ENCODE measurements at places on chromosomes 7 and 10. TPM values are rescaled to one million over a fixed set of nuclear protein-coding genes. Genes with fewer than 3 reads are reported as not detected.

Gene EPDR1
- 43.8 TPM for total RNA-seq

Gene SUGCT
- 8.4 TPM for total RNA-seq

Gene ECHDC3
- 4.4 TPM for total RNA-seq

Gene AGMO
- total RNA-seq = 5.5 TPM

Gene EGR2
- total RNA-seq = 1.7 TPM

Gene CALCR
- not detected for total RNA-seq

Gene CALML5
- not detected for total RNA-seq

Gene HOXA2
- total RNA-seq = 1.2 TPM

Gene OR6B1
- total RNA-seq = not detected

Gene CLDN4
- total RNA-seq = 0.26 TPM

Gene TDRD1
- total RNA-seq = 0.13 TPM

Gene ENTPD1
- total RNA-seq = 2.7 TPM

Gene STK32C
- 11.7 TPM for total RNA-seq

Gene SH2B2
- total RNA-seq = 3.1 TPM

Gene YAE1
- total RNA-seq = 18.2 TPM

Gene CLDN3
- not detected for total RNA-seq

Gene MMP21
- not detected for total RNA-seq

Gene BMPER
- total RNA-seq = 18.8 TPM

Gene MYL10
- total RNA-seq = not detected

Gene UBE2H
- total RNA-seq = 102 TPM

Gene CDHR3
- total RNA-seq = 3.1 TPM

Gene CTAGE8
- not detected for total RNA-seq

Gene PTN
- 13.2 TPM for total RNA-seq

Gene SYT15B
- total RNA-seq = not detected

Gene TCTN3
- 66.6 TPM for total RNA-seq

Gene ASB15
- total RNA-seq = not detected

Gene MYO3A
- total RNA-seq = not detected

Gene C10orf143
- total RNA-seq = 0.13 TPM

Gene CYTH3
- 42.6 TPM for total RNA-seq

Gene CASD1
- 10.8 TPM for total RNA-seq

Gene TSPAN12
- 5.2 TPM for total RNA-seq

Gene NUPR2
- total RNA-seq = not detected

Gene CYP3A4
- not detected for total RNA-seq

Gene MSS51
- 2.1 TPM for total RNA-seq

Gene SPDYE11
- total RNA-seq = not detected

Gene THSD7A
- total RNA-seq = 0.17 TPM

Gene HOXA6
- 1.4 TPM for total RNA-seq

Gene SNCG
- 13.0 TPM for total RNA-seq

Gene FBXW4
- total RNA-seq = 32.0 TPM

Gene MACROH2A2
- 4.6 TPM for total RNA-seq

Gene HMX3
- total RNA-seq = not detected

Gene MMD2
- not detected for total RNA-seq

Gene HKDC1
- total RNA-seq = 6.8 TPM

Gene AOAH
- not detected for total RNA-seq

Gene PAX2
- not detected for total RNA-seq

Gene FZD1
- 24.2 TPM for total RNA-seq

Gene AQP1
- total RNA-seq = 335 TPM

Gene VAX1
- total RNA-seq = not detected

Gene ATRNL1
- total RNA-seq = 2.3 TPM

Gene PRKCQ
- not detected for total RNA-seq

Gene NPSR1
- total RNA-seq = not detected

Gene PDZD8
- 23.7 TPM for total RNA-seq

Gene LYZL1
- total RNA-seq = not detected

Gene ANXA8L1
- not detected for total RNA-seq

Gene CPXM2
- 114 TPM for total RNA-seq

Gene ENTPD7
- total RNA-seq = 25.9 TPM

Gene STEAP1B
- total RNA-seq = 23.4 TPM

Gene FGL2
- 86.5 TPM for total RNA-seq

Data from smooth muscle cell of the pulmonary artery (primary cell).